ENCODE measurements at places on chromosomes 16 and 17.

DNA sequence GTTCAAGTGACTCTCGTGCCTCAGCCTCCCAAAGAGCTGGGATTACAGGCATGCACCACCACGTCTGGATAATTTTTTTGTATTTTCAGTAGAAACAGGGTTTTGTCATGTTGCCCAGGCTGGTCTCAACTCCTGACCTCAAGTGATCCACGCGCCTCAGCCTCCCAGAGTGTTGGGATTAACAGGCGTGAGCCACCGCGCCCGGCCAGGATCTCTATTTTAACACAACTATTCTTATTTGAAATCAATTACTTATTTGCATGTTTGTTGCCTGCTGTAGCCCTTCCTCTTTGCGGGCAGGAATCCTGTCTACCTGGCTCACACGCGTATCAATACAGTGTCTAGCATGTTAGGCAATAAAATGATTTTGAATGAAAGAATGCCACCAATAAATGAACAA is 818 bp upstream of the CNEP1R1 start:
- DNase-seq = no peak

DNA sequence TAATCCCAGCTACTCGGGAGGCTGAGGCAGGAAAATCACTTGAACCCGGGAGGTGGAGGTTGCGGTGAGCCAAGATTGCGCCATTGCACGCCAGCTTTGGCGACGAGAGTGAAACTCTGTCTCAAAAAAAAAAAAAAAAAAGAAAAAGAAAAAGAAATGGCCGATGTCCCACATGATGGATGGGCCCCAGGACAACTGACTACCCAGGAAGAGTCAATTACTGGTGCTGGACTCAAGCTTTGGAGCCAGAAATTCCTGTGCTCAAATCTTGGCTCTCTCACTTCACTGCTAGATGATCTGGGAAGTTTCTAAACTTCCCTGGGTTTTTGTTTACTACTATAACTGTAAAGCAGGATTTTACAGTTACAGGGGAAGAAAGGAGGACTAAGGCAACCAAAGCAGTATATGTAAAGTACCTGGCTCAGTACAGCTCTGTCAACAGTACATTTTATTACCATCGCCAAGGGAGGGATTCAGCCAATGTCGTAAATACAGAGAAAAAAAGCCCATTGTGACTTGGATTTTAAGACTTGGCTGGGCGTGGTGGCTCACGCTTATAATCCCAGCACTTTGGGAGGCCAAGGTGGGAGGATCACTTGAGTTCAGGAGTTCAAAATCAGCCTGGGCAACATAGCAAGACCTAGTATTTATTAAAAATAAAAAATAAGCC is 11.9 kb downstream of the C16orf86 start:
- DNase-seq = no peak

DNA sequence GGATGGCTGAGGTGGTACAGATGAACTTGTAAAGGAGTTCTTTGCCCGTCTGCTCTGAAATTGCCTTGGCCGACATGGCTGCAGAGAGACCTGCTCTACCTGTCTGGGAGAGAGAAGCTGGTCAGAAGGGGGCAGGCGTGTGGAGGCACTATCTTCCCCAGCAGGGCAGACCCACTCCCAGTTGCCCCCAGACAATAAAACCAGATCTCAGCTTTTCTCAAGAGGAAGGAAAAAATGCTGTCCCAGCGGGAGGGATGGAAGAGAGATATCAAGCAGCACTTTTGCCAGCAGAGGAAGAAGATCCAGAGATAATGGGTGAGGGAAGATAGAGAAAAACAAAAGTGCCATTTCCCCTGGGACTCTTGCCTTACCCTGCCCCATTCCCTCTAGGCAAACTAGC is 5.0 kb downstream of the ACLY start:
- no peak for DNase-seq

DNA sequence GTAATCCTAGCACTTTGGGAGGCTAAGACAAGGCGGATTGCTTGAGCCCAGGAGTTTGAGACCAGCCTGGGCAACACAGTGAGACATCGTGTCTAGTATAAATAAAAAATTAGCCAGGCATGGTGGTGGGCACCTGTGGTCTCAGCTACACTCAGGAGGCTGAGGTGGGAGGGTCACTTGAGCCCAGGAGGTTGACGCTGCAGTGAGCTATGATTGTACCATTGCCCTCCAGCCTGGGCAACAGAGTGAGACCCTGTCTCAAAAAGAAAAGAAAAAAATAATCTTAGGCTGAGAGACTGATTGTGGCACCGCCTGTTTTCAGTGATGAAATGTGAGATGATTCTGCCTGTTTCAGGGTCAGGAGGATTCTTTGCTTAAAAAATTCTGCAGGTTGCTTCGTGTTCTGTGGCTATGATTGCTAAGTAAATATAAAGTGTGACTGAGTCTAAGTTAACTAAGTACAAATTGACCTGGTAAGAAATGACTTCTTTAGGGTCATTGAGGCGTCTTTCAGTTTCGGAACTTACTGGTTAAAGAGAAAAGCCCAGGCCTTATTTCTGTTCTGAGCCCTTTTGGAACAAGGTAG is 128.3 kb downstream of the SOCS1 start:
- DNase-seq = no peak

DNA sequence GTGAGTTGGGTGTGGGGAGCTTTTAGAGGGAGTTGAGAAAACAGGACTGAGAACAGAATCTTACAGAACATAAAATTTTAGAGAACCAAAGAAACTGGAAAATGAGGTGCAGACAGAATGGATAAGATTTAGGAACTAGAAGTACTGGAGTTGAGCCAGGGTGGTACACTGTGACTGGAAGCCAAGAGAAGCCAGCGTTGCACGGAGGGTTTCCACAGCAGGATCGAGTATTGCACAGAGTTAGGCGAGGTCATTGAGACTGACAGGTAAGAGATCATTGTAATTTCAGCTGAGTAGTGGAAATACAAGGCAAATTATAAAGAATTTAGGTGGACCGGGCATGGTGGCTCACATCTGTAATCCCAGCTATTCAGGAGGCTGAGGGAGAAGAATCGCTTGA is 6.6 kb downstream of the GSDMA start:
- no peak for DNase-seq

- no peak for DNase-seq
Measured at GRCh38 chr16:56068816-56069215, 122.5 kb upstream of the GNAO1 start.

- DNase-seq = no peak
Measured at GRCh38 chr16:58440131-58440530, 47.9 kb downstream of the GINS3 start.

- no peak for DNase-seq
Measured at GRCh38 chr17:59840329-59841090, 52.2 kb downstream of the TUBD1 start.

- no peak for DNase-seq
Measured at GRCh38 chr17:74160656-74161502, 42.6 kb upstream of the RPL38 start.

- DNase-seq = no peak
Measured at GRCh38 chr17:68089881-68090280, 54.3 kb downstream of the KPNA2 start.

DNA sequence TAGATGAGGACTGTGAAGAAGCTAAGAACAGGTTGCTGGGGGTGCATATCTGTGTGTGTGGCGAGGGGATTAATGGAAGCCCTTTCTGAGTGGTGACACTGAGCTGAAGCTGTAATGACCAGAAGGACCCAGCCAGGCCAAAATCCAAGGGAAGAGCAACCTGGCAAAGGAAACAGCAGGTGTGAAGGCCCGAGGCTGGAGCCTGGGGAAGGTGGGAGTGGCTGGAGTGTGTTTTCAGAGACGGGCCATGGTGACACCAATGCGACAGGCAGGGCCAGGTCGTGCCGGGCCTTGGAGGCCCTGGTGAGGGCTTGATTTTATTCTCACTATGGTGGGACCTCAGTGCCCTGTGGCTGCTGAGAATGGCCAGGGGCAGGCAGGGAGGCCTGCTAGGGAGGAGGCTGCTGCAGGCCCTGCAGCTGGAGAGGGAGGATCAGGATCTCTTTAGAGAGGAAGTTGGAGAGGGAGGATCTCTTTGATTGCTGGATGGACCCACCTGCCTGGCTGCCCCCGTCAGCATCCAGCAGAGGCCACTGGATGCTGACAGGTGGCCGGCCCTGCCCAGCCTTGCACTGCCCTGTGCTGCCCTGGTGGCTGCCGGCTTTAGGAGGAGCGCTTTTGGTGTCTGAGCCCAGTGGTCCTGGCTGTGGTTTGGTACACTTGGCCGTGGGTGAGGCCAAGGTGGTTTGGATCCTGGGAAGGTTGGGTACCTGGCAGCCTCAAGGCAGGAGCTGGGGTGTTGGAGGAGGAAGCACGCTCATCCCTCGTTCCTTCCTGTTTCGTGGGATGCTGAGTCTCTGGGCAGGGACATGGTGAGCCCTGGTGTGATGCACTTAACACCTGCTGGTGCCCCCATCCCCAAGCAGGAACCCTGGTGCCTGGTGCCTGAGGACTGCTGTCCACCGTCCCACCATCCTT is 188.3 kb downstream of the SEC14L1 start:
- no peak for DNase-seq

- no peak for DNase-seq
Measured at GRCh38 chr16:78523212-78523985, 423.9 kb downstream of the WWOX start.

- DNase-seq = no peak
Measured at GRCh38 chr16:1330260-1330914, 3.1 kb upstream of the BAIAP3 start.

GRCh38 chr17:28953444-28954118 is 2.3 kb upstream of the PHF12 start:
- DNase-seq = no peak

- no peak for DNase-seq
Measured at GRCh38 chr16:83887564-83887963, 11.4 kb upstream of the MLYCD start.

DNA sequence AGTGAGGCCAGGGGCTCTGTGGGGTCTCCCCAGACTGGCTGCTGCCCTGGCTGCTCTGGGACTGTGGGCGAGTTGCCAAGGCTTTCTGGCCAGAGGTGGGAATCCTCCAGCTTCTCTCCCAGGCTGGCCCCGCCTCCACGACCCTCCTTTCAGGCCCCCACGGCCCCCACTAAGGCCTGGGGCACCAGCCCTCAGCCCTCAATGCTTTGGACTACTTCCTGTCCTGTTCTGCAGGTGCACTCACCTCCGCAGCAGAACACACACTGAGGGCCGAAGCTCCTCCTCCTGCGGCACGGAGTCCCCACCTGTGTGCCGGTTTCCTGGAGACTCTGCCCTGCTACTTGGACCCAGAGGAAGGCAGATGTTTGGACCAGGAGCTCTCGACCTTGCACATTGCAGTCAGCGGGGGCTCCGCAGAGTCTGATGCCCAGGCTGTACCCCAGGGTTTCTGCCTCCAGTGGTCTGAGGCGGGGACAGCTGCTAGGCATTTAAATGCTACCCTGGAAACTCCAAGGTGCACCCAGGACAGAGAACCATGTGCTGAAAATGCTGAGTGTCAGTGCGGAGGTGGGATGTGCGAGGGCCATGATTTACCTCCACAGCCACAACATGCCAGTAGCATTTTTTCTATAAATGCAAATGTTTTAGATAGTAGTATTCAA is 223.8 kb downstream of the IRF8 start:
- DNase-seq = no peak

DNA sequence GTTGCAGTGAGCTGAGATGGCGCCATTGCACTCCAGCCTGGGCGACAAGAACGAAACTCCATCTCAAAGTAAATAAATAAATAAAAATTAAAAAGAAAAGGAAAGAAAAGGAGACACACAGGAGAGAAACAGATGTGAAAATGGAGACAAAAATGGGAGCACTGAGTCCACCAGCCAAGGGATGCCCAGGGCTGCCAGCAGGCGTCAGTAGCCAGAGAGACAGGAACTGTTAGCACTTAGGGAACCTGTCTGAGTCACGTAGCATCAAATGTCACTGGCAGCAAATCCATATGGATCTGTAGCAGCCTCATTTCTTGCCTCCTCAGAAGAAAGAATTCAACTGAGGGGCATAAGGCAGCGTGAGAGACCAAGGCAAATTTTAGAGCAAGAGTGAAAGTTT is 79.7 kb downstream of the CYLD start:
- no peak for DNase-seq

DNA sequence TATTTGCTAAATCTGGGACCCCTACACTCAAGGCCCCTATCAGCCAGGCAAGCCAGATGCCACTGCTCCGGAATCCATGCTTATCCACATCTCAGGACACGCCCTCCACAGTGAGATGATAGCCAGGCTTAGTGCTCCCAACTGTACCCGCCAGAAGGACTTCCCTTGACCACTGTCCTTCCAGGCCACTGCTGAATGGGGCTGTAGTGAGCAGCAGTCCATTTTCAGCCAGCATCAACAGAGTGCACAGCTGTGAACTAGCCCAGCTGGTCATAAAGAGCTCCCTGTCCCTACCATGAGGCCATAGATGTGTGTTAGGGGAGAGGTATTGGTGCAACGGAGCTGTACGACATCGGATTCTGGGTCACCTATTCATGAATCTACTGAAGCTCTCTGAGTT is 13.0 kb upstream of the MED9 start:
- DNase-seq = no peak

- peak; percentile 34 for DNase-seq
Measured at GRCh38 chr17:12522743-12523183, 142.9 kb upstream of the MYOCD start.

DNA sequence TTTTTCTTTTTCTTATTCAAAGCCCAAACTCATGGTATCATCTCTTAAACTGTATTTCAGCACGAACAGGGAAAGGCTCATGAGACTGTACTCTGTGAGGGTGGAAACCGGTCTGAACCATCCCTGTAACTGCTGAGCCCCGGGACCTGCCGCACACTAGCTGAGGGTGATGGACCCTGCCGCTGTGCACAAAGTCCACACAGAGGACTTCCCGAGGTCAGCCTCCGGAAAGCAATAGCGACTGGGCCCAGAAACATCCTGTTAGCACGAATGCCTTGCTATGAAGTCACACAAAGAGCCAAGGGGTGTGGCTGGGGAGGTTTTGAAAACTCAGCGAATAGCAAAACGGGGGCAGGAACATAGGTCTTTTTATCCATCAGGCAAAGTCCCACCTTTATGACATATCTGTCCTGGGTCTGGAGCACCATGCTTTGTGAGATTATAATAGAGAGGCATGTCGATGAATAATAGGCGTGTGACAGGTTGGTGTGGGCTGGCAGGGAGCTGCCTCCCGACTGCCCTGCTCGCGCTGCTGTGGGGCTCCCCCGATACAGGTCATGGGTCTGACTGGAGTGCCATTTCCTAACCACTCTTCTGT is 33.4 kb downstream of the CDK5R1 start:
- DNase-seq = no peak

DNA sequence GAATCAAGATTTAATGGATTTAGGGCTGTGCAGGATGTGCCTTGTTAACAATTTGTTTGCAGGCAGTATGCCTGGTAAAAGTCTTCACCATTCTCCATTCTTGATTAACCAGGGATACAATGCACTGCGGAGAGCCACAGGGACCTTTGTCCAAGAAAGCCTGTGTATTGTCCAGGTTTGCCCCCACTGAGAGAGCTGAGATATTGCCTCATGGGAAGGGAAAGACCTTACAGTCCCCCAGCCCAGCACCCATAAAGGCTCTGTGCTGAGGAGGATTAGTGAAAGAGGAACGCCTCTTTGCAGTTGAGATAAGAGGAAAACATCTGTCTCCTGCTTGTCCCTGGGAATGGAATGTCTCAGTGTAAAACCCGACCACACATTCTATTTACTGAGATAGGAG is 2169.6 kb downstream of the TP53TG3F start:
- no peak for DNase-seq

GRCh38 chr17:29331708-29332085 is 37.7 kb upstream of the NUFIP2 start:
- DNase-seq = no peak

Measured in NCI-H1048 (cell line).